ENCODE measurements at places on chromosomes 6 and 20. TPM values are rescaled to one million over a fixed set of nuclear protein-coding genes. Genes with fewer than 3 reads are reported as not detected.

- H3K4me3 ChIP-seq = peak overlapping the region; percentile 93
- peaks cover 39% of the 10 kb centered on the region for H3K36me3 ChIP-seq
- H3K27me3 ChIP-seq = no peaks in the 10 kb centered on the region
- peaks cover 50% of the 10 kb centered on the region for H3K4me1 ChIP-seq
- peak; percentile 93 for DNase-seq
- peak overlapping the region; percentile 98 for H3K27ac ChIP-seq
These were observed 636 bp upstream of the EEF1A1 start for GRCh38 chr6:73521351-73521985.

The TUBB2B gene
- total RNA-seq = 109 TPM

DNA sequence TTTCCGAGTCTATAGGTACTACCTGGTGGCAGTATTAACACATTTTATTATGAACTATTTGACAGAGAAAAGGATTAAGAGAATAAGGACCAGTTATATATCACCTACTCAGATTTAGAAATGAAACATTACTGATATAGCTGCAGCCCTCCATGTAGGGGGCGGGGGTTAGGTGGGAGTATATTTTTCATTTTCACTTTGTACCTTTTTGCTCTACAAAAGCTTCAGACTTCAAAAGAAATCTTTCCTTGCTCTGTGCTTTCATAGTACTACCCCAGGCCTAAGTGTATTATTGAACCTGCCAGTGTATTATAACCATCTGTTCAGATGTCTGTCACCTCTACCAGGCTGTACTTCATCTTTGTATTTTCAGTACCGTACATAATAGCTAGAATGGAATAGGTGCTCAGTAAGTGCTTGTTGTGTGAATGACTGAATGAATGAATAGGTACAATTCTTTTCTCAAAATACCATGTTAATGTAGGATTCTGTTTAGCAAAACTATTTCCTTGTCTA is 43.0 kb downstream of the CDKAL1 start:
- H3K27me3 ChIP-seq = no peaks in the 10 kb centered on the region
- no peak overlapping the region for H3K27ac ChIP-seq
- DNase-seq = no peak
- H3K4me3 ChIP-seq = no peak overlapping the region
- H3K36me3 ChIP-seq = no peaks in the 10 kb centered on the region

The CFAP61 gene
- not detected for total RNA-seq

The PGC gene
- total RNA-seq = not detected

GRCh38 chr6:38640216-38640909 is 634 bp upstream of the BTBD9 start:
- DNase-seq = no peak
- H3K4me3 ChIP-seq = peak overlapping the region; percentile 89
- peaks cover 18% of the 10 kb centered on the region for H3K4me1 ChIP-seq
- no peaks in the 10 kb centered on the region for H3K36me3 ChIP-seq

GRCh38 chr6:67535946-67536345 is 1099.1 kb upstream of the ADGRB3 start:
- no peaks in the 10 kb centered on the region for H3K27me3 ChIP-seq
- no peak overlapping the region for H3K4me3 ChIP-seq
- no peaks in the 10 kb centered on the region for H3K36me3 ChIP-seq
- H3K27ac ChIP-seq = no peak overlapping the region
- H3K4me1 ChIP-seq = peaks cover 8% of the 10 kb centered on the region

DNA sequence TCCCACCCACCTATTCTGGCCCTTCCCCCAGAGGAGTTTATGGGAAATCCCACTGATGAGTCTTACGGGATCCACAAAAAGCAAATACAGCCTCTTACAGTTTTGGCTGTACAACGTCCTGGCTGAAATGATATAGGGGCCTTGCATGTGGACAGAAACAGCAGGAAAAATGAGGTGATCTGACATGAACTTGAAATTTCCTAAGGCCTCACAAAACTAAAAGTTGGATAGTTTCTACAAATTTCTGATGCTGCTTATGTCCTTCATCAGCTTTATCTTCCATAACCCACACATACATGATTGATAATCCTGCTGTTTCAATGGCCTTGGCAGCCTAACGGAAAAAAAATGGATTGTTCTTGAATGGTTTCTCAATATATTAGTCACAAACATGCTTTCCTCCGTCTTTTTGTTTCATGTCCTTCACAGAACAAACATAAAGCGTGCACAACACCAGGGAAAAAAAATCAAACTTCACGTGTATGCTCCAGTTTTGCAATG is 118.8 kb downstream of the BMP5 start:
- peaks cover 7% of the 10 kb centered on the region for H3K4me1 ChIP-seq
- H3K27me3 ChIP-seq = no peaks in the 10 kb centered on the region
- DNase-seq = no peak
- no peak overlapping the region for H3K27ac ChIP-seq
- no peaks in the 10 kb centered on the region for H3K36me3 ChIP-seq

GRCh38 chr6:89858041-89858440 is 28.4 kb downstream of the CASP8AP2 start:
- H3K27ac ChIP-seq = no peak overlapping the region
- no peaks in the 10 kb centered on the region for H3K27me3 ChIP-seq
- H3K36me3 ChIP-seq = peaks cover 46% of the 10 kb centered on the region
- DNase-seq = no peak
- H3K4me3 ChIP-seq = no peak overlapping the region
- peaks cover 3% of the 10 kb centered on the region for H3K4me1 ChIP-seq

GRCh38 chr6:89311853-89312531 is 3.1 kb downstream of the GABRR2 start:
- H3K27ac ChIP-seq = peak overlapping the region; percentile 88
- H3K4me1 ChIP-seq = peaks cover 35% of the 10 kb centered on the region
- peaks cover 21% of the 10 kb centered on the region for H3K27me3 ChIP-seq
- DNase-seq = no peak

- H3K4me1 ChIP-seq = peaks cover 95% of the 10 kb centered on the region
- H3K36me3 ChIP-seq = no peaks in the 10 kb centered on the region
- H3K27ac ChIP-seq = peak overlapping the region; percentile 97
- no peaks in the 10 kb centered on the region for H3K27me3 ChIP-seq
- H3K4me3 ChIP-seq = no peak overlapping the region
- DNase-seq = peak; percentile 81
These were observed 47.4 kb upstream of the SRF start for GRCh38 chr6:43123461-43124314.

- no peak for DNase-seq
- peaks cover 2% of the 10 kb centered on the region for H3K36me3 ChIP-seq
- no peak overlapping the region for H3K4me3 ChIP-seq
- H3K4me1 ChIP-seq = no peaks in the 10 kb centered on the region
- H3K27ac ChIP-seq = no peak overlapping the region
These were observed 268.8 kb upstream of the PRDM1 start for GRCh38 chr6:105817370-105817769.

The MCHR2 gene
- total RNA-seq = not detected

The PPP1R3G gene
- 2.6 TPM for total RNA-seq

DNA sequence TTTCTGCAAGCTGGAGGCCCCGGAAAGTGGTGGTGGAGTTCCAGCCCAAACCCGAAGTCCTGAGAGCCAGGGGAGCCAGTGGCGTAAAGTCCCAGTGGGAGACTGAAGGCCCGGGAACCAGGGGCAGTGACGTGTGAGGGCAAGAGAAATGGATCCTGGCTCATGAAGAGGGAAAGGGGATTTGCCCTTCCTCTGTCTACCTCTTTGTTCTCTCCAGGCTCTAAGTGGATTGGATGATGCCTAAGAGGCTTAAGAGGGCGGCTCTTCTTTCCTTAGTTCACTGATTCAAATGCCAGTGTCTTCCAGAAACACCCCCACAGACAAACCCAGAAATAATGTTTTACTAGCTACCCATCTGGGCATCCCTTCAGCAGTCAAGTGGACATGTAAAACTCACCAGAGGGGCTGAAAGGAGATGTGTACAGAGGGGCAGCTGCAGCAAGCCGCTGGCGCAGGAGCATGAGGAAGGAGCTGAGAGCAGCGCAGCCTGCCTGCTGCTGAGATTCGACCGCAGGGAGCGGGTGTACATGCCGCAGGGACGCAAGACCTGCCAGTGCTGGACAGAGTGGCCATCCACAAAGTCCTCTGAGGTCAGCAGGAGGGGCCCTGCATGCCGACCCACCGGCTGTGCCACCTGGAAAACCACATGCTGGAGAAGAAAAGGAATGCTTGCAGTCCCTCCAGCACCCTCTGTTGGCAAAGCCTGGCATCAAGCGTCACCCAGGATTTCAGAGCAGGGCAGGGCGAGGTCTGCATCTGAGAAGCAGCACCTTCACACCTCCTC is 29.5 kb downstream of the CDYL start:
- DNase-seq = no peak
- peaks cover 51% of the 10 kb centered on the region for H3K4me1 ChIP-seq
- H3K36me3 ChIP-seq = no peaks in the 10 kb centered on the region
- no peaks in the 10 kb centered on the region for H3K27me3 ChIP-seq

The CLIC5 gene
- total RNA-seq = not detected

GRCh38 chr20:6835609-6836008 is 68.1 kb downstream of the BMP2 start:
- no peaks in the 10 kb centered on the region for H3K36me3 ChIP-seq
- H3K4me1 ChIP-seq = no peaks in the 10 kb centered on the region
- peaks cover 19% of the 10 kb centered on the region for H3K27me3 ChIP-seq
- H3K27ac ChIP-seq = no peak overlapping the region
- DNase-seq = no peak

The AARS2 gene
- 8.6 TPM for total RNA-seq

DNA sequence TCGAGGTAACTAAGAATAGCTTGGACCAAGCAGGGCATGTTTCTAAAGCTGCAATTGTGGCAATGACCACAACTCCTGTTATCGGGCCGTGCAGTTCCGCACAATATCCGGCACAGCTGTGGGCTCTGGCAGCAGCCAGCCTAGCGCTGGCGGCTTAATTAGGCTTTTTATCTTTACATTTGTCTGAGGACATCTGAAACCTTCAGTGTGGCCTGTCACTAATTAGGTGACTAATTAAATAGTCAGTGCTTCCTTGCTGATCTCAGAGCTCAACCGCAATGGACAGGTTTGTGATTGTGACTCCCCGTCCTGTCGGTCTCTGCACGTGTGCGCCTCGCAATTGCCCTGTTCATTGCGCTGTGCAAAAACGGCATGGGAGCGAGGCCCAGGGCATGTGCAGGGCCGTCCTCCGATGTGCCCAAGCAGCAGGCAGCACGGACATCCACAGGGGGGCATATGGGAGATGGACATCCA is 134.8 kb upstream of the INSM1 start:
- no peak overlapping the region for H3K27ac ChIP-seq
- no peaks in the 10 kb centered on the region for H3K36me3 ChIP-seq
- H3K4me3 ChIP-seq = no peak overlapping the region
- no peaks in the 10 kb centered on the region for H3K4me1 ChIP-seq
- DNase-seq = no peak
- H3K27me3 ChIP-seq = peaks cover 13% of the 10 kb centered on the region

The HLA-DQA1 gene
- not detected for total RNA-seq

- no peak overlapping the region for H3K27ac ChIP-seq
- peaks cover 2% of the 10 kb centered on the region for H3K27me3 ChIP-seq
- H3K4me3 ChIP-seq = no peak overlapping the region
- no peaks in the 10 kb centered on the region for H3K36me3 ChIP-seq
These were observed 52.9 kb downstream of the TINAG start for GRCh38 chr6:54361188-54361587.

DNA sequence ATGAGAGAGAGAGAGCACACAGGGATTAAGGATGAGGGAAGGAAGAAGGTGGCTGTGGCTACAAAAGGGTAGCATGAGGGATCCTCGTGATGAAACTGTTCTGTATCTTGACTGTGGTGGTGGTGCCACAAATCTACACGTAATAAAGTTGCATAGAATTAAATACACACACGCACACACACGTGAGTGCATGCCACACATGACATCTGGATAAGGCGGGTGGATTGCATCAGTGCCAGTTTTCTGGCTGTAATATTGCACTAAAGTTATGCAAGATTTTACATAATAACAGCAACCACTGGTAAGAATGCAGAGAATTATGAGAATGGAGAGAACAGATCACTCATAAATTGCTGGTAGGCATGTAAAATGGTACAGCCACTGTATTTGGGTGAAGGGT is 16.9 kb upstream of the STK35 start:
- H3K27me3 ChIP-seq = peaks cover 30% of the 10 kb centered on the region
- H3K4me3 ChIP-seq = no peak overlapping the region
- DNase-seq = no peak
- no peak overlapping the region for H3K27ac ChIP-seq
- no peaks in the 10 kb centered on the region for H3K4me1 ChIP-seq
- no peaks in the 10 kb centered on the region for H3K36me3 ChIP-seq

The GABRR1 gene
- not detected for total RNA-seq

DNA sequence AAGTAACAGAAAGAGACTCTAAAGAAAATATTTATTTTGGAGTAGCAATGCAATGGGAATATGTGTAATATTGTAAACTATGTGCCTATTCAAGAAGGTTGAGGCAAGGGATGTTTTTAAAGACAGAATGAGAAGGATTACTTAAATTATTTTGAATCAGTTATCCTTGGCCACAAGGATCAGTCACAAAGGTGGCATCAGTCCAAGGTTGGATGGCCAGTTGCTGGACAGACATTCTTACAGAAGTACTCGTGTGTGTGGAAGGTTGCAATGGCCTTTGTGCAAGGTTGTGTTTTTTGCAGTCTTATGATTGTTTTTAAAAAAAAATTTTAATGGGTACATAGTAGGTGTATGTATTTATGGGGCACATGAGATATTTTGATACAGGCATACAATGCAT is 2.0 kb downstream of the QRSL1 start:
- H3K27me3 ChIP-seq = no peaks in the 10 kb centered on the region
- H3K27ac ChIP-seq = peak overlapping the region; percentile 36
- peaks cover 27% of the 10 kb centered on the region for H3K4me1 ChIP-seq
- no peak overlapping the region for H3K4me3 ChIP-seq

GRCh38 chr20:48246061-48246790 is 460.9 kb upstream of the SULF2 start:
- no peak overlapping the region for H3K27ac ChIP-seq
- H3K4me1 ChIP-seq = peaks cover 12% of the 10 kb centered on the region
- H3K4me3 ChIP-seq = no peak overlapping the region
- peaks cover 29% of the 10 kb centered on the region for H3K27me3 ChIP-seq

DNA sequence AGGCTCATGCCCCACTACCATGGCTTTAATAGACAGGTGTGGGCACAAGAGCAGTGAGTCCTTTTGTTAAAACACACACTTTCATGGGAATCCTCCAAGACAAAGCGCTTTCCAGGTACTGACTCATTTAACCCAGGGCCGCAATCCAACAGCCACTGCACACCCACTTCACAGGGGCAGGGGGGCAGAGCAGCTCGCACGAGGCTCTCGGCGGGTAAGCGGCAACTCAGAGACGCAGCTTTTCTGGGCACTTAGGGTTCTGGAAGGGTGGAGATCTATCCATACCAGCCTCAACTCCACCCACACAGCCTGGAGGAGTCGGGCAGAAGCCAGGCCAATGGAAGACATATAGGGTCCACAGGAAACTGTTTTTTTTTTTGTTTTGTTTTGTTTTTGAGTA is 28.6 kb downstream of the PSMG4 start:
- H3K27ac ChIP-seq = no peak overlapping the region
- peaks cover 13% of the 10 kb centered on the region for H3K4me1 ChIP-seq
- H3K27me3 ChIP-seq = no peaks in the 10 kb centered on the region
- peaks cover 21% of the 10 kb centered on the region for H3K36me3 ChIP-seq

- no peak overlapping the region for H3K4me3 ChIP-seq
- no peak overlapping the region for H3K27ac ChIP-seq
- H3K4me1 ChIP-seq = peaks cover 22% of the 10 kb centered on the region
- peaks cover 14% of the 10 kb centered on the region for H3K36me3 ChIP-seq
- no peak for DNase-seq
These were observed 4.4 kb downstream of the GSS start for GRCh38 chr20:34951252-34951651.

Measured in chondrocyte (in vitro differentiated cells).